Uterus (tissue), 4 donors: ENCODE measurements at places on chromosomes 7 and 10.
A peak's percentile ranks its signal among the peaks of the same experiment; 100 is the strongest.

GRCh38 chr10:121681997-121682687 lies 83.9 kb upstream of the FGFR2 start:
- DNase-seq, result peak; percentile 46

- no peak for DNase-seq
These were observed 12.6 kb upstream of the ARL4A start for GRCh38 chr7:12674861-12675260.

DNA sequence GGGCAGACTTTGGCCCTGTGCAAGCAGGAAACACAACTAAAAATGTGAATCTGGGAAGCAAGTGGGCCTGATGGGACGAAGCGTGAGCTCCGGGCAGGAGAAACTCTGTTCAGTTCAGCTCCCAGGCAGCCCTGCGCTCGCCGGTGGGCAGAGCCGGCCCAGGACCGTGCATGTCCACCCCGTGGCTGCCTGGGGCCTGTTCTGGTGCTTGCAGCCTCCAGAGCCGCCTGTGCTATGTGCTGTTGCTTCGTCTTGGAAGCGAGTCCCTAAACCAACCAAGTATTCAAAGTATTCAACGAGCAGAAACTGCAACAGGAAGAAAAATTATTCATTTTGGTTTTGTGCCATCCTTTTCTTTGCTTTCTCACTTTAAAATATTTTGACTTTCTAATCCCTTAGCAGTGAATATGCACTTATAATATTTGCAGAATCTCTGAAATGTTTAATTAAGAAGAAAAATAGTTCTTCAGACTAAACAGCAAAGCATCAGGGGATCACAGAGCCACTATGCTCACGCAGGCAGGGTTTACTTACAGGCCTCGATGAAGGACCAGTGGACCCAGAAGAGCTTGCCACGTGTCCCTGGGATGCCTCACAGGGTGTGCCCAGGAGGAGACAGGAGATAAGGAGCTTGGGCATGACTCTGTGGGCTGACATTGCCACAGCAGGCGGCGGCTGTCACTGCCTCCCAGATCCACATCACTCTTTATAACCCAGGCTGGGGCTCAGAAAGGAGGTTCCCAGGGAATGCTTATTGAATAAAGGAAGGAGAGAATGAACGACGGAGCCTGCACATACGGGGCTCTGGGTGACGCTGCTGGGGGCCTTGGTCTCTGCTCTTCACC lies 45.6 kb downstream of the VIPR2 start:
- peak; percentile 59 for DNase-seq

- no peak for DNase-seq
These were observed 345.9 kb downstream of the KIF20B start for GRCh38 chr10:90047243-90047729.

DNA sequence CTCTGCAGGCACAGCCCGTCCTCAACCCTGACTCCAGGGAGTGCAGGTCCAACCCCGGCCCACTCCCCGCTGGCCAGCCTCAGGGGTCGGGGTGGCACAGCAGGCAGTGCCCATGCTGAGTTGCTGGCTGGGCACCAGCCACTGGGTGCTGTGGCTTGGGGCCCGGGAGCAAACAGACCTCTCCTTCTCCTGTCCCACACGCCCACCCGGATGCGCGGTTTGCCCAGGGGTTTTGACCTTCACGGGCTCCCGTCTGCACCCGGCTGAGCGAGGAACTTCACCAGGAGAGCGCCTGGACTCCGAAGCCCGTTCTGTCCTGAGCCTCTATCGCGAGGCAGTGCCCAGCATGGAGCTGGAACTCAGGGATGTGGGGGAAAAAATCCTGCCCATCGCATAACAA lies 2.6 kb upstream of the GRIFIN start:
- no peak for DNase-seq

- no peak for DNase-seq
These were observed 256.2 kb downstream of the ELFN1 start for GRCh38 chr7:1925973-1926907.
